Activated naive CD4-positive, alpha-beta T cell treated with anti-CD3 and anti-CD28 coated beads for 36 hours (primary cell): ENCODE measurements at places on chromosomes 6 and 20. TPM values are rescaled to one million over a fixed set of nuclear protein-coding genes. Genes with fewer than 3 reads are reported as not detected.

PPP1R3G gene
- total RNA-seq: not detected

ENPP5 gene
- 0.62 TPM for total RNA-seq

FERMT1 gene
- total RNA-seq: 0.14 TPM

OTOR gene
- total RNA-seq: not detected

SNAI1 gene
- 0.31 TPM for total RNA-seq
